ENCODE measurements at places on chromosomes 11 and 22.

DNA sequence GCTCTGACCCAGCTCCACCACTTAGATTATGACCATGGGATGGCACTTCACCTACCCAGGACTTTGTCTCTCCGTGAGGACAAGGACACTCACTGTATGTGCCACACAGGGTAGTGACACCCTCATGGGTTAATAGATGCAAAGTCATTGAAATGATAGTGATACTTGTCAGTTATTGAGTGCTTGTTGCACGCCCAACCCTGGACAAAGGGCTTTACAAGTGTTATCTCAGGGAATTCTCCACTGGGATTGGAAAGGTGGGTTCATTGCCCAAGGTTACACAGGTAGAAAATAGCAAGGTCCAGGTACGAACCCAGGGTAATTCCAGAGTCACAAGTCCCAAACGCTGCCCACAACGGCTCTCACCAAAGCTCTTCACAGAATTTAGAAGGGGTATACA lies 158.2 kb downstream of the TRIM29 start:
- DNase-seq: no peak

DNA sequence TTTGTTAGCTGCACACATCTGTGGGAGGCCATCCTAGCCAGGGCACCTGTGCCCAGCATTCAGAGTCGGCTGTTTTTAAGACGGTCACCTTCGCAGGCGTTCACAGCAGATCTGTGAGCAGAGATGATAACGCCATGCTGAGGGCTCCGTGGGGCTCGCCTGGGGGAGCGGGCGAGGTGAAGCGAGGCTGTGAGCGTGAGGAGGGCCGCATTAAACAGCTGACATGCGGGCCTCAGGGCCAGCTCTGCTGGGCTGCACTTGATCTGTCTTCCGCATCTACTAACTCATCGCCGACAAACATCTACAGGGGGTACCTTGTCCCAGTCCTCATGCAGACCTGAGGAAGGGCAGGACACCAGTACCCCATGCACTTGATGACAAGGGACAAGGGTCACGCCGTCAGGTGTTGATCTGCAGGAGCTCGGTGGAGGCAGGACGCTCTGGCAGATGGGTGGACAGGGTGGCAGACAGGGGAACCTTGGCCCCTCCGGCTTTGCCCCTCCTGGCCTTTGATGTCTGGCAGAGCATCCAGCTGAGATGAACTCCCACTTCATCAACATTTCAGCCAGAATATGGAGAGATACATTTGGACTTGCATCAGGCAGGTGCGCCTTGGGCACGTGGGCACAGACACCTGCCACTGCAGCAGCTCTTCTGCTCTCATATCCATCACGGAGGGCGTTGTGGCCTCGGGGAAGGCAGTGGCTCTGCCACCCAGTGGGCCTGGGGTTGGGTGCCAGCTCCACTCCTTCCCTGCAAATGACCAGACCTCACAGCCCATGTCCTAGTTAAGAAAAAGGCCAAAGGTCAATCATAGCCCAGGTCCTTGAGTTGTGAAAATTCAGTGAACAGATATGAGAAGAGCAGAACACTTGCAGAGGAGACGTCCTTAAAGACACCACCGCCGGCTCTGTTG lies 822.9 kb downstream of the BRD1 start:
- no peak for DNase-seq

GRCh38 chr11:28860893-28861292 lies 752.7 kb downstream of the METTL15 start:
- peak; percentile 26 for DNase-seq

GRCh38 chr11:47233989-47234668 lies 14.5 kb downstream of the ACP2 start:
- DNase-seq: no peak

- no peak for DNase-seq
Observed at GRCh38 chr11:17979770-17980371, 33.0 kb downstream of the SERGEF start.

GRCh38 chr11:10973416-10973815 lies 115.6 kb upstream of the ZBED5 start:
- DNase-seq: no peak

GRCh38 chr11:65555693-65556231 lies 2.4 kb downstream of the LTBP3 start:
- no peak for DNase-seq

DNA sequence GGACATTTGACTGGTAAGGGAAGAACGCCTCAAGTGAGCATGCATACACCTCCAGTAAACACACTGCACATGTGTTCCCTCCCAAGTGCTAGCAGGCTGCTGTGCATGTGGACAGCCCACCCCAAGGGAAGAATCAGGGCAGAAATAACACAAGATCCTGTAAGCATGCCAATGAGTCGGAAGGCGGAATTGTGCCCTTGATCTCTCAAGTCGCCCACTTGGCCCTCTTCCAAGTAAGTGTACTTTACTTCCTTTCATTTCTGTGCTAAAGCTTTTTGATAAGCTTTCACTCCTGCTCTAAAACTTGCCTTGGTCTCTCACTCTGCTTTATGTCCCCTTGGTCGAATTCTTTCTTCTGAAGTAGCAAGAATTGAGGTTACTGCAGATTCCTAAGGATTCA lies 139.6 kb downstream of the TRPC6 start:
- DNase-seq: no peak

- DNase-seq: no peak
Observed at GRCh38 chr11:94583866-94584500, 16.8 kb downstream of the PIWIL4 start.

DNA sequence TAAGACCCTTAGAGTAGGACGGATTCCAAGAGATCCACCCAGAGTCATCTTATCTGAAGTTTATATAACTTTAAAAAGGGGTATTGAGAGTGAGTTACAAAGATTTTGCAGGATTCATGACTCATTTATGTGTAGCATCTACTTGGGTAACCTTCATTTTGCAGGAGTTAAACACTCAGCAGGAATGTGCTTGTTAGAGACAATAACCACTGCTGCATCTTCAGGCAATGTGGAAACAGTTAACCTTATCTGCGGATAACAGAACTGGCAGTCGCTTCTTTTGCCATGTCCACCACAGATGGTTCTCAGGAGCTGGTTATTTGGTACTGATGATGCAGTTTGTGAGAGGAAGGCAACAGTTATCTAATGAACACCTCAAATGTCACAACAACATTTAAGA lies 417.9 kb upstream of the DDI1 start:
- DNase-seq: no peak

GRCh38 chr11:123230346-123230745 lies 35.3 kb upstream of the CLMP start:
- no peak for DNase-seq

- DNase-seq: peak; percentile 75
Observed at GRCh38 chr11:64263021-64263946, 12.0 kb downstream of the PLCB3 start.

DNA sequence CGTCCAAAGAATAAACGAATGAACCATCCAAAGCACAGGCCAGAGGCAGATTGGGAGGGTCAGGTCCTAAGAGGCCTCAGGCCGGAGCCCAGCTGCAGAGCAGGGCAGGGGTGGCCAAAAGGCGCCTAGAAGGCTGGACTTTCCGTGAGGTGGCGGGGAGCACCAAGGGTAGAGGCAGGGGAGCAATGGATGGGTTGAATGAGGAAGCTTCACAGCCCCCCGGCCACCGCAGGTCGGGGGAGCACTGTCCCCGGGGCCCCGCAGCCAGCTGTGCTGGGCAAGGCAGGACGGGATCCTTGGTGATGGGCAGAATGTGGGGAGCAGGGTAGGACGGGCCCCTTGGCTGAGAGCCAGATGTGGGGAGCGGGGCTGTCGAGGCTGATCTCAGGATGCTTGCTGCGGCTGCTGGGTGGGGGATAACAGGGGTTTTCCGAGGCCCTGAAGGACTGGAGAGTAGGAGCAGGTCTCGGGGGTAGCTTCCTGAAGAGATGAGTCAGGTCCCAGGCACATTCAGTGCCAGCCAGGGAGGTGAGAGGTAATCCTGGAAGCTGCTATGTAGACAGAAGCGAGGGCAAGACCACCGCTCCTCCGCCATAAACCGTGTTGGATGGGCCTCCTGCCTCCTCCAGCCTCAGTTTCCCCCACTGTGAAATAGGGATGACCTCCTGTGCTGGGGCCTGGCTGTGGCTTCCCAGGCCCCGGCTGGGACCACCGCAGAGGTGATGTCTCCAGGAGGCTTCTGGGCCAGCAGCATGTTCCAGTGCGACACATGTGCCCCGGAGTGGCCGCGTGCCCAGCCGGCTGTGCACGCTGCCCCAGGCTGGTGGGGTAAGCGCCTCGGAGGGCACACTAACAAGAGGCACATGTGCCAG lies 34.6 kb upstream of the KCNQ1OT1 start:
- no peak for DNase-seq

DNA sequence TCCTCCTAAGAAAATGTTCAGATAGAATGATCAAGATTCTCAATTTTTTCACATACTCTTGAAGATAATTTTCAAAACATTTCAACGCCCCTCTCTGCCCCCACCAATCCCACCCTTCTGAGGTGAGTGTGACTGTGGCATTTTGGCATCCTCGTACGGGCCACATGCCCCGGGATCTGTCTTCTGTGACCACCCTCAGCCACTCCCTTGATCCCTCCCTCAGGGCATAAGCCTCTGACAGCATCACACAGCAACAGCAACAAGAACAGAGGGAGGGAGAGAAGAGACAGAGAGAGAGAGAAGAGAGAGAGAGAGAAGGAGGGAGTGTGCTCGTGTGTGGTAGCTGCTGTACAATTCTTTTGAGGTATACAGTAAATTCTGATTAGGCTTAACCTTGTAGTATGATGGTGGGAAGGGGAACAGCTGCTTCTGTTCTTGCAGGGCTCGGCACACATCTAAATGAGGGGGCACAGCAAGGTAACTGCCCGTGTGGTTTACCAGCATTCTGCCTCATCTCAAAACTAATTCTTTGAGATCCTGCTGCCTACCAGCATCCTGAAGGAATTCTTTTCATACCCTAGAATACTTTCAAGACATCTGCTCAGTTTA lies 21.4 kb downstream of the SCUBE2 start:
- no peak for DNase-seq

GRCh38 chr22:20437613-20438426 lies at the start of gene SCARF2:
SCARF2 (minus strand) TSS chr22:20437825; CDS start chr22:20437754, 71 bp downstream.
- DNase-seq: peak; percentile 33

GRCh38 chr22:11360632-11361031 lies 4167.4 kb upstream of the OR11H1 start:
- no peak for DNase-seq

- no peak for DNase-seq
Observed at GRCh38 chr11:78111298-78111697, 28.1 kb downstream of the ALG8 start.

DNA sequence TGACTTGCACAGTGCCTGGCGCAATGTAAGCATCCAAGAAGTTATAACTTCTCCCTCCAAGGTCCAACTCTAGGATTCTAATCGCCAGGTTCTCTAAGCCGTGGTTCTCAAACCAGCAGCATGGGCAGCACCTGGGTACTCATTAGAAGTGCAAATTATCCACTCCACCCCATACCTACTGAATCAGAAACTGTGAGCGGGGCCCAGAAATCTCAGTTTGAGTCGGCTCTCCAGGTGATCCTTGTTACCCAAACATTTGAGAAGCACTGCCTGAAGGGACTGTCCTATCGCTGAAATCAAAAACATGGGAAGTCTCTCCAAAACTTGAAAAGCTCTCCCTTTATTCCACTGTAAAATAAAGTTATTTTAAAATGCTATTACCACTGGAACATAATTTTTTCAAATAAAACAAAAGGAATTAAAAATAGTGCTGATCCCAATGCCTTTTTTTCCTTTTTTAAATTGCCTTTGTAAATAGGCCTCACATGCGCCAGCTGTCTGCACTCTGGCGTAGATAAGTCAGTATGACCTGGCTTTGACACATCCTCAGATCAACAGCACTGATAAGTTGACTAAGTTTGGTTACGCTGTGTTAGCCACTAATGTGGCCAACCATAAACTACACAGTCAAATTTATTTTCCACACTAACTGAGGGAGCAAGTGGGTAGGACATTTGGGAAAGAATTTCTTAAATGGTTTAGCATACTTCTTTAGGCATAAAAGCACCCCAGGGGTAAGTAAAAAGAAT lies 8.4 kb upstream of the CTR9 start:
- peak; percentile 13 for DNase-seq

GRCh38 chr11:63608353-63609345 lies 5.6 kb downstream of the PLAAT3 start:
- no peak for DNase-seq

DNA sequence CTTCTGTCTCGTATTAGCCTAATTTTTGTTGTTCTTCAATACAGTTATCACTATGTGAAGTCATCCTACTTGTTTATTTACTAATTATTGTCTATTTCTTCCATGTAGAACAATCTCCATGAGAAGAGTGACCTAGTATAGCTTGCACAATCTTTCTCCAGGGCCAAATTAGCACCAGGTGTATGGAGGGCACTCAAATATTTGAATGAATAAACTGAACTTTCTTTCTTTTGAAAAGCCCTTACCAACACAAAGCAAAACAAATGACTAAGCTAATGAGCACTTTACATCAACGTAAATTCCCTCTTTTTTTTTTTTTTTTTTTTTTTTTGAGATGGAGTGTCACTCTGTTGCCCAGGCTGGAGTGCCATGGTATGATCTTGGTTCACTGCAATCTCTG lies 34.2 kb downstream of the ABTB2 start:
- no peak for DNase-seq

- peak; percentile 44 for DNase-seq
Observed at GRCh38 chr11:118622376-118623268, 15.2 kb downstream of the PHLDB1 start.

- DNase-seq: no peak
Observed at GRCh38 chr11:99098751-99099150, 78.0 kb downstream of the CNTN5 start.

DNA sequence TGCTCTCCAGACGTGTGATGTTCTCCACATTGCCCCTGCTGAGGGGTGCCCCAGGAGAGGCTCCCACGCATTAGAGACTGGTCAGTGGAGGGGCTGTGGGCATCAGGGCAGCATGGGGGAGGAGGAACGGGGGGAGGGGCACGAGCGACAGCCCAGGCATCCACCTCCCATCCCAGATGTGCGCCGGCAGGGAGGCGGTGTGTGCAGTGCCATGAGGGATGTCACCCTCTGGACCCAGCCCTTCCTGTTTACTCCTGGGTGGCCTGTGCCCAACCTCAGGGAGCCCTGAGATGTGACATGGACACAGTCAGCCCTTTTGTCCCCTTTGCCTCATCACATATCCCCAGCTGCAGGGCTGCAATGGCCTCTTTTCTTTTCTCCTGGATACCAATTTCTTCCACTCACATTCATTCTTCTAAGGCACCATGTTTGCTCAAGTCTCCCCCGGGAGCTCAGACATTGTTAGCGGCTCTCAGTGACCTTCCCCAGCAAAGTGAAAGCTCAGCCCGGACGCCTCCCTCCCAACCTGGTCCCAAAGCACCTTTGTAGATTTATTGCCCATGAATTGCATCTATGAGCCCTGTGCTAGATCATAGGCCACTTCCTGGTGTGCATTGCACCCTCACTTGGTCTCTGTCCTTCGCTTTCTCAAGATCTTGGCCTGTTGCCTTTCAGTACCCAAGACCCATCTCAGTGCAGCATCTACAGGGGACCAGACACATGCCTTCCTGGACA lies 150.6 kb downstream of the CEP164 start:
- DNase-seq: no peak

- DNase-seq: no peak
Observed at GRCh38 chr11:107183953-107184352, 165.7 kb upstream of the GUCY1A2 start.

All from kidney capillary endothelial cell (primary cell).